Thyroid gland (tissue), 4 donors: ENCODE measurements at places on chromosomes 3 and 15. TPM values are rescaled to one million over a fixed set of nuclear protein-coding genes. Genes with fewer than 3 reads are reported as not detected.

DNA sequence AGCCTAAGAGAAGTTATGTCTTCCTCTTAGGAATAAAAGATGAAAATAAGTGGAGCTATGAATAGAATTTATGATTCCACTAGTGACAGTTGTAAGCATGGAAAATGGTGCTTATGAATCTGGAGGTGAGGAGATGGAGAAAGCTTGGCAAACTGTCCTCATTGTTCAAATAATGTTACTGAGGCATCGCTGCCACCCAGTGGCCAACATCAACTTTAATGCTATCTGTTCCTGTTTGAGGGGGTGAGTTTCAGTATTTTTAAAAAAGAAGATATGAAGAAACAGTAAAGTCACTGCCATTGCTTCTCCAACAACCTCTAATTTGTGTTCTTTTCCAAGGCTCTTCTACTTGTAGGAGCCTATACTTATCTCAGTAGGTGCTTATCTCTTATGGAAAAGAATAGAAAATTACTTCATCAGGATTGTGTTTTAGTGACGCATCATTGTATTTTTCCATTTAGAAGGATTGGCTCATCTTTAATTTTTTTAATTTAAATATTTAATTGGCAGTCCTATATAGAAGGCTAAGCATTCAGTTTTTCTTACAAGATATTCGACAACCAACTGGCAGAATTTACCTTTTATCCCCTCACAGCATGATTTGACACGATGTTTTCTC lies 260.4 kb upstream of the P2RY1 start:
- DNase-seq = peak; percentile 46
- H3K27ac ChIP-seq = no peak overlapping the region
- H3K36me3 ChIP-seq = no peaks in the 10 kb centered on the region
- H3K4me3 ChIP-seq = no peak overlapping the region

DNA sequence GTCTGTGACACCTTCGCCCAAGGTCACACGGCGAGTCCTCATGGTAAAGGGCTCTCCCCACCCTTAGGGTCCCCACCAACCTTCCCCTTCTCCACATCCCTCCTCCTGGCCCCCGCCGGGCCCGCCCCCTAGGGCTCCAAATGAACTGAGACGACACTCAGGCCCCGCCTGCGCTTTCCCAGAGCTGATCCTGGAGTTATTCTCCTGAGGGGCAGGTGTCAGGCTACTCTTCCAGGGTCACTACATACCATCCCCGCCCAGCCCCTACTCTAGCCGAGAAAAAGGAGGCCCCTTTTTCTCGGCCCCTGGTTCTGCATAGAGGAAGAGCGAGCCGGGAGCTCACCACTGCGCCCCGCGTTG lies 292 bp downstream of the USP4 start:
- H3K4me3 ChIP-seq = peak overlapping the region; percentile 90
- peaks cover 17% of the 10 kb centered on the region for H3K36me3 ChIP-seq
- no peak for DNase-seq
- peaks cover 25% of the 10 kb centered on the region for H3K4me1 ChIP-seq
- H3K27me3 ChIP-seq = no peaks in the 10 kb centered on the region

The TERC gene
- 157 TPM for total RNA-seq

The CSPG5 gene
- 1.8 TPM for total RNA-seq

- no peaks in the 10 kb centered on the region for H3K27me3 ChIP-seq
- no peaks in the 10 kb centered on the region for H3K4me1 ChIP-seq
- H3K27ac ChIP-seq = no peak overlapping the region
- DNase-seq = no peak
- H3K4me3 ChIP-seq = no peak overlapping the region
These were observed 57.5 kb upstream of the SLC6A1 start for GRCh38 chr3:10935028-10935427.

DNA sequence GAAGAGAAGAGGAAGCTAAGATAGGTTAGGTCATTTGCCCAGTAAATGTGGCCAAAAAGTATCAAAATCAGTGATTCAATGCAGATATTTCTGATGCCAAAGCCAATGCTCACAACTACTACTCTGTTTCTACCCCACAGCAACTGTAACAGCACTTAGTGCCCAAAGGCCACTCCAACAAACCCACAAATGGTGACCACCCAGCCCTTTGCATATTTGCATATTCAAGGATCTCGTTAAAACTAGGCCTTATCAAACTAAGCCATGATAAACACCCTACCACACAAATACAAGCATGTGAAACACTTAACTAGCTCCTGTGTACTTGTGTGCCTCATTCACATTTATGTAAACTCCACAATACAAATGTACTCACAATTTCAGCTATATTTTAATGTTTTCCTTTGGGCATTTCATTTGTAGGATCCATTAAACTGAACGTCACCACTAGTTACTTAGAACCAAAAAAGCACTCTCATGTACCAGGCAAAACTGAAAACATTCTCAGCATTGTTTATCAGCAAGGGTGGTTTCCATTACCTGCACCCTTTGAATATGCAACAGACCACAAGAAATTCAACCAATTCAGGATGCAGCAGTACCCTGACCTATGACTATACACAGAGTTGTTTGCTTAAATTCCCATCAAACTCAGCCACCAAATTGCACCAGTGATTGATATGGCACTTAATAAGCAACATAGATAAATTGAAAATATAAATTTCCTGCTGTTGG lies 111.2 kb upstream of the STT3B start:
- H3K4me3 ChIP-seq = no peak overlapping the region
- H3K27ac ChIP-seq = no peak overlapping the region
- no peaks in the 10 kb centered on the region for H3K27me3 ChIP-seq
- no peaks in the 10 kb centered on the region for H3K4me1 ChIP-seq

The COL6A5 gene
- total RNA-seq = not detected
